CD4-positive, alpha-beta memory T cell (primary cell): ENCODE measurements at places on chromosomes 2 and 18.

- no peak for DNase-seq
Measured at GRCh38 chr2:239152916-239153305, 247.9 kb downstream of the HDAC4 start.

DNA sequence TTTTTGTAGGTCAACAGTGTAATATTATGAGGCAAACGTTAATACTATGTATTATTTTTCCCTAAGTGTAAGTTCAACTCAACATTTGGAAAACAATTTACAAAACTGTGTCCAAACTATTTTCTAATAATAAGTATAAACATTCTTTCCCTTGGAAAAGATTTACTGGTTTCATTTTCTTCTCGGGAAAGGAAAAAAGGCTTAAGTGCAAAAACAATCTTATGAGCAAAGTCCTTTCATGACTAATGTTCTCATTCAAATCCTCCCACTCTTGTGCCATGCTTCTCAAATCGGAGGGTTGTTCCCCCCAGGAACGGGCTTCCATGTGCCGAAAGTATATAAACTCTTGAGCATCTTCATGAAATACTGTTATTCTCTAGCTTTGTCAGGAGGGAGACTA is 19.8 kb upstream of the L3MBTL4 start:
- DNase-seq: no peak

DNA sequence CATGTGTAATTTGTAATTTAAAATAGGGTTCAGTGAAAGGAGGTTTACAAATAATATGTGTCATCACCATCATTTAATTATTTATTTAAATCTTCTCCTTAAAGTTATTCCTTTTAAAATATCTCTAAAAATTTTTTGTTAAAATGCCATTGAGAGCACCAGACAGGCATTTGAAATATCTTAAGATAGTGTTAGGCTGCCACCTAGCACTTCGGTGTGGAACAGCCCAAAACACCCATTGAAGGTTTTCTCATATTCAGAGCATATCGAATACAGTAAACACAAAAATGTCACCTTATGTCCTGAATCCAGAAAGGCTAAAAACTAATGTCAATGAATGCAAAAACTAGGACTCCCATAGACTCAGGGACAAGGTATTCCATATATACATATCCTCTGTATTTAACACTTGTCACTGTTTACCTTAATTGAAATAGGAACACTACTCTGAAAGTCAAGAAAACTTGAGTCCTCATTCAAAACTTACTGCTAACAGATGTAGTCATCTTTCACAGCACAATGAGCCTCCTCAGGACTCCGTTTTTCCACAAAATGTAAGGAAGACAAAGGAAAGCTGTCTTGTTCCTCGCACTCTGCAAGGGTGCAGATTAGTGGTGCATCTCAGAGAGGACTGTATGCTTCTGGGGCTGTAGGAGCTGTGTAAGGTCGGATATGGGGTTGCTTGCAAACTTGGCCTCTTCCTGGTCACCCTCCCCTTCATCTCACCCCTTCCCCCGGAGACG is 329.5 kb downstream of the PAX3 start:
- DNase-seq: no peak

GRCh38 chr2:216909541-216910210 is 49.8 kb upstream of the TNP1 start:
- DNase-seq: no peak

- no peak for DNase-seq
Measured at GRCh38 chr2:17638196-17638743, 97.8 kb downstream of the VSNL1 start.

GRCh38 chr2:72010647-72011369 is 136.9 kb downstream of the CYP26B1 start:
- no peak for DNase-seq
